ENCODE measurements at places on chromosomes 4 and X. TPM values are rescaled to one million over a fixed set of nuclear protein-coding genes. Genes with fewer than 3 reads are reported as not detected.

- no peak overlapping the region for H3K4me3 ChIP-seq
- H3K27ac ChIP-seq, result no peak overlapping the region
- H3K36me3 ChIP-seq, result peaks cover 2% of the 10 kb centered on the region
- DNase-seq, result no peak
- H3K27me3 ChIP-seq, result peaks cover 12% of the 10 kb centered on the region
- peaks cover 2% of the 10 kb centered on the region for H3K4me1 ChIP-seq
Measured at GRCh38 chr4:2461246-2461960, 7.5 kb upstream of the RNF4 start.

DNA sequence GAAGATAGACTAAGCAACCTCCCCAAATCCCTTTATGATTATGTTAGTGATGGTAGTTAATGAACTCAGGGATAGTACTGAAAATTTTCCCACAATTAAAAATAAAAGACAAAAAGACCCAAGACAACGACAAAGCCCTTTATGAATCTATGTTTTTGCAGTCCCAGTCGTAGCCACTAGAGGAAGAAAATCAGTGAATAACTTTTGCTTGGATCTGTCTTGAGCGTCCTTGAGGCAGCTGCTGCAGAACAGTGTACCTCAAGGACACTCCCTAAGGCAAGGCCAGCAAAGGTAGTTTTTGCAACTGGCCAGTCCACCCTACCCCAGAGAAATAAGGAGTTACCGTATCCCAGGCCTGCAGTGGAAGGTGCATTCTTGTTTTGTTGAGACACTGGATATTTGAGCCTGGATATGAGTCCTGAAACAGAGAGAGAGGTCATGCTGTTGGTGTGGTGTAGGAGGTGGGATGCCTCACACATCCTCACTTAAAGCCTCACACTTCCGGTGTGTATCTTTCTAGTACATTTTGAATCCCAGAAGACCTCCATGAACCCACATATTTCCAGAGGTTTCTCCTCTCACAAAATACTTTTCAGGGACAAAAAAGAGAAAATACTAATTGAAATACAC, 8.7 kb upstream of the TIMM8A start:
- H3K36me3 ChIP-seq, result no peaks in the 10 kb centered on the region
- DNase-seq, result peak; percentile 12
- H3K27ac ChIP-seq, result no peak overlapping the region
- no peaks in the 10 kb centered on the region for H3K4me1 ChIP-seq
- peaks cover 8% of the 10 kb centered on the region for H3K27me3 ChIP-seq
- H3K4me3 ChIP-seq, result no peak overlapping the region

GRCh38 chrX:65610481-65610880, 57.0 kb upstream of the MSN start:
- no peak overlapping the region for H3K27ac ChIP-seq
- no peaks in the 10 kb centered on the region for H3K27me3 ChIP-seq
- no peaks in the 10 kb centered on the region for H3K4me1 ChIP-seq
- no peak overlapping the region for H3K4me3 ChIP-seq

GRCh38 chrX:44507292-44507691, 35.4 kb downstream of the FUNDC1 start:
- H3K4me3 ChIP-seq, result no peak overlapping the region
- no peak for DNase-seq
- no peak overlapping the region for H3K27ac ChIP-seq

- peaks cover 18% of the 10 kb centered on the region for H3K27me3 ChIP-seq
- peaks cover 17% of the 10 kb centered on the region for H3K4me1 ChIP-seq
- DNase-seq, result peak; percentile 74
- no peak overlapping the region for H3K4me3 ChIP-seq
- H3K27ac ChIP-seq, result peak overlapping the region; percentile 70
Measured at GRCh38 chr4:8506373-8507195, 66.0 kb downstream of the TRMT44 start.

DNA sequence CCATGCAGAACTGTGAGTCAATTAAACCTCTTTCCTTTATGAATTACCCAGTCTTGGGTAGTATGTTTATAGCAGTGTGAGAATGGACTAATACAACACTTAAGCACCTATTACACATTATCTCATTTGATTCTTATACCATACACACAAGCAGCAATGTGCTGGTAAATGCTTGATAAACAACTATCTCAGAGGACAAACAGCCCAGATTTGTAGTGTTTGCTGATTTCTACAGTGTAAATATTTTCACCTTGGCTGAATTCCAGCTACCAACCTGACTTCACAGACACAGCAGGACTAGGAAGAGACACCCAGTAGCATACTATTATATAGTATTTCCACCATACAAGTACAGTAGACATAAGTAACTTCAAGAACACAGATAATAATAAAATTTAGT, 406.5 kb upstream of the CNKSR2 start:
- no peaks in the 10 kb centered on the region for H3K4me1 ChIP-seq
- no peak overlapping the region for H3K4me3 ChIP-seq

DNA sequence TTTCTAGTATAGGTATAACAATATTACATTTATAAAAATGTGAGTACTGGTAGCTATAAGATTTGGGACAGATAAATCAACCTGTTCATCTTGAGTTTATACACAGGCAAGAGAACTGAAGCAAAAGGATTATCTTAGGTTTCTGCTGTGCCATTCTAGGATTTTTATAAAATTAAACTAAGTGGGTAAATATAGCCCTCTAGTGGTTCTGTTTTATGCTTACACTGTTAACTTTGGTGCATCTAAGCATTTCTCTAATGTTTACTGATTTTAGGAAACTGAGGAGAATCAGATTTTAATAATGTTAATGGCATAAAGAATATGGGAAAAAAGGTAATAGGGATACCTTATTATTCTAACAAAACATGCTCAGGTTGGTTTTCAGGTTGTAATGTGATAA, 1.1 kb upstream of the RRH start:
- no peaks in the 10 kb centered on the region for H3K27me3 ChIP-seq
- peak; percentile 33 for DNase-seq
- H3K36me3 ChIP-seq, result peaks cover 6% of the 10 kb centered on the region

DNA sequence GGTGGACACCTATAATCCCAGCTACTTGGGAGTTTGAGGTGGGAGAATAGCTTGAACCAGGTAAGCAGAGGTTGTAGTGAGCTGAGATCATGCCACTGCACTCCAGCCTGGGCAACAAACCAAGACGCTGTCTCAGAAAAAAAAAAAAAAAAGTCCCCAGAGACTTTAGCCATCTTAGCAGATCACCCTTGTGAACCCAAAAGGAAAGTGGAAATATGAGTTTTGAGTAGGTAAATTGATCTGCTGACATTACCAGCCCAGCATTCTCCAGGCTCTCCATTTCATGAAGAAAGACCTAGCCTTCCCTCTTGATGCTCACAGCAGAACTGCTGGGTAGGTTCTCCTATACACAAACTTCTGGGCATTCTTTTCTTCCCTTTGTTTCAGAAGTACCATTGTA, 24.5 kb upstream of the HNRNPD start:
- H3K4me3 ChIP-seq, result no peak overlapping the region
- DNase-seq, result no peak
- no peaks in the 10 kb centered on the region for H3K4me1 ChIP-seq
- no peak overlapping the region for H3K27ac ChIP-seq
- H3K36me3 ChIP-seq, result no peaks in the 10 kb centered on the region

GRCh38 chr4:176444741-176445140, 125.0 kb downstream of the SPCS3 start:
- H3K27ac ChIP-seq, result no peak overlapping the region
- peaks cover 6% of the 10 kb centered on the region for H3K4me1 ChIP-seq
- peak; percentile 91 for DNase-seq
- H3K36me3 ChIP-seq, result no peaks in the 10 kb centered on the region
- no peaks in the 10 kb centered on the region for H3K27me3 ChIP-seq

DNA sequence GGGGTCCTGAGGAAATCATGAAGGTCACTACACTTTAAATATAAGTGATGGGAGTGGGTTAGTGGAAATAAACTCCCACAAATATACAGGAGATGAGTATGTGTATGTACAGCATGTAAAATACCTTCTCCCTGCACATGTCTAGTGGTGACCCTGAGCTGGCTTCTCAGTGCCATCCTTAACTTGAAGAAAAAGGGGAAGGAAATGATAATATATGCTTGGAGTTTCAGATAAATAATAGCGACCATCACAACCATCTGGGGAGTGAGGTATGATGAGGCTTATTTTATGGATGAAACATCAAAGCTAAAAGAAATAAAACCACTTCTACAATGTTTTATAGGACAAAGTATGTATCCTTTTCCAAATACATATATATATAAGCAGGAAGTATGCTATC, 41.0 kb upstream of the SORBS2 start:
- H3K27ac ChIP-seq, result no peak overlapping the region
- peaks cover 4% of the 10 kb centered on the region for H3K27me3 ChIP-seq
- no peak for DNase-seq

DNA sequence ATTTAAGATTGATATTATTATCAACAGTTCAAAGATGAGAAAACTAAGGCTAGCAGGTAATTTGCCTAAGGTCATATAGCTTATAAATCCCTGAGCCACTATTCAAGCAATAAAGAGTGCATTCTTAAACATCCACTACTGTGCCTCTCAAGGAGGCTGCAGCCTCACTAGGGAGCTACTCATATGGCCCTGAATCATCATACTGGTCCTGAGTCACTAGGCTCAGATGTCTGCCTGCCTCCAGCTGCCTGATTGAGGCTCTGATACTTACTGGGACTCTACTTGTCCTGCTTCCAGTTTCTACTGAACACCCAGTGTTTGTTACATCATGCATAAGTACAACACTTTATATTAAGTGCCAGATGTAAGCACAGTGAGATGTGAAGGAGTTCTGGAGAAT, 110.7 kb downstream of the AASDH start:
- H3K27ac ChIP-seq, result no peak overlapping the region
- no peaks in the 10 kb centered on the region for H3K36me3 ChIP-seq

DNA sequence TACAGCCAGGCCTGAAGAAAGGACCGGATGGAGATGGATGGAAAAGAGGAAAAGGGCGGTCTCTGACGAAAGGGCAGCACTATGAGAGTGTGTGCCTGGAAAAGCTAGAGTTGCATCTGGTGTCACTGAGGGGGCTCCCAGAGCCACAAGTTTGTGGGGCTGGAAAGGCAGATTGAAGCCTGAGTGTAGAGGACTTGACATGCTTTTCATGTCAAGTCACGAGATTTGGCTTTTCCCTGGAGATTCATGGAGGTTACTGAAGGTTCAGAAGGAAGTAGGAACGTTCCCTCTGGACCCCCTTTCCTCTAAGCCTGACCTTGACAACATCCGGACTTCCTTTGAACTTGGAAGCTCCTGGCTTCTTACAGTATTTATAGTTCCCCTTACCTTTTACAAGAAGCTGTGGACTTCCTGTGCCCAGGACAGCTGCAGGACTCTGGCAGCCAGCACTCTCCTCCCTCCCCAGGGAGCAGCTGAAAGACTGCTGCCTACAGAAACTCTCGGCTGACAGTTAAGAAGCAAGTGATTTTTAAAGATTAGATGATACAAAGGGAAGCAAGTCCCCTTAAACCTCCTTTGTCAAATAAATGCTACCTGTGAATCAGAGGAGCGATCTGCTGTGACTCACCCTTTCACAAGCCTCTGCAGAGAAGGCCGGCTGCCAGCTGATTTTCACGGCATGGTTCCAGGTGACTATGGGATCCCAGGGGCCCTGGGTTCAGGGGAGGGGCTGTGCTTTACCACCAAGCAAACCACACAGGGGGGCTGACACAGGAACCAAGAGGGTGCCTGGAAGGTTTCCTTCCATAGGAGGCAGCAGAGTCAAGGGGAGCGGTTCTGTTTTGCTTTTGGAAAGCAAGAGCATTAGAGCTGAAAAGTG, 72.9 kb upstream of the STIM2 start:
- no peak overlapping the region for H3K27ac ChIP-seq
- peak; percentile 76 for DNase-seq
- peaks cover 9% of the 10 kb centered on the region for H3K4me1 ChIP-seq

- H3K4me3 ChIP-seq, result no peak overlapping the region
- H3K36me3 ChIP-seq, result no peaks in the 10 kb centered on the region
- H3K27me3 ChIP-seq, result no peaks in the 10 kb centered on the region
- H3K27ac ChIP-seq, result no peak overlapping the region
- DNase-seq, result no peak
- H3K4me1 ChIP-seq, result no peaks in the 10 kb centered on the region
Measured at GRCh38 chrX:148611993-148612392, 111.6 kb downstream of the AFF2 start.

GRCh38 chrX:357693-358471, 28.8 kb downstream of the PPP2R3B start:
- no peak overlapping the region for H3K4me3 ChIP-seq
- no peaks in the 10 kb centered on the region for H3K4me1 ChIP-seq
- H3K27me3 ChIP-seq, result no peaks in the 10 kb centered on the region
- DNase-seq, result peak; percentile 60
- peaks cover 14% of the 10 kb centered on the region for H3K36me3 ChIP-seq

DNA sequence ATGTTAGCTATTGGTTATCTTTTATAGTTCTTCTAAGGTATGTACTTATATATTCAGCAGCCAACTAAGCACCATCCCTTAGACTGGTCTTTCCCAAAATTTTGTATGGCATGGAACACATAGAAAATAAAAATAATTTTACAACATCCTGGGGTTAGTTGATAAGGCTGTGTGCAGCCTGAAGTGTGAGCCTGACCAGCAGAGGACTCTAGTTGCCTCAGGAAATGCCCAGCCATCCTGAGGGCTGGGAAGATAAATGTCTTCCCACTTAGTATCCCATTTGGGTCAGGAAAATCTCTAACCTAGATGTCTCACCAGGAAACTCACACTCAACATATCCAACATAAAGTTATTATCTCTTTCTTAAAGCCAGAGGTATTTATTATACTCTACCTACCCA, 251.4 kb upstream of the POF1B start:
- DNase-seq, result no peak
- no peaks in the 10 kb centered on the region for H3K36me3 ChIP-seq
- no peaks in the 10 kb centered on the region for H3K27me3 ChIP-seq
- no peak overlapping the region for H3K27ac ChIP-seq
- H3K4me1 ChIP-seq, result no peaks in the 10 kb centered on the region

GRCh38 chr4:150310159-150310895, 232.1 kb downstream of the DCLK2 start:
- H3K36me3 ChIP-seq, result no peaks in the 10 kb centered on the region
- peak; percentile 68 for DNase-seq
- no peak overlapping the region for H3K27ac ChIP-seq
- H3K27me3 ChIP-seq, result no peaks in the 10 kb centered on the region

DNA sequence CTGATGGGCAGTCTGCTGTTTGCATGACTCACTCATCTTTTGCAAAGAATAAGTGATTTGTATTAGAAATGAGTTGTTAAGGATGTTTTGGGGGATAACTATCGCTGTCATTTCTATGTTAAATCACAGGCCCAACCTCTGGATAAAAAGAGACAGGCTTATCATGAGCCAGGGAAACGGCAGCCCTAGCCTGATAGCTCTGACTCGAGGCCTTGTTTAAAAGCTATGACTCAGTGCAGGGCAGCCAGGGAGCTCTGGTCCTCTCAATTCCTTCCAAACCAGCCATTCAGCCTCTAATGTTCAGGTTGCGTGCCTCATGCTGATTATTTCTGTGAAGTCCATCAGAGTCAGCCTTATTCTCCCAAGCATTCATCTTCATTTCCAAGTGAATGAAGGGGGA, 305.9 kb upstream of the HAND2 start:
- H3K4me3 ChIP-seq, result no peak overlapping the region
- H3K27me3 ChIP-seq, result no peaks in the 10 kb centered on the region
- H3K27ac ChIP-seq, result no peak overlapping the region
- DNase-seq, result peak; percentile 80
- no peaks in the 10 kb centered on the region for H3K36me3 ChIP-seq
- H3K4me1 ChIP-seq, result no peaks in the 10 kb centered on the region

GRCh38 chr4:2330091-2331042, 68.5 kb upstream of the MXD4 start:
- peak overlapping the region; percentile 40 for H3K27ac ChIP-seq
- no peaks in the 10 kb centered on the region for H3K36me3 ChIP-seq
- peak; percentile 95 for DNase-seq
- H3K27me3 ChIP-seq, result peaks cover 3% of the 10 kb centered on the region
- no peak overlapping the region for H3K4me3 ChIP-seq

The FDCSP gene
- total RNA-seq, result not detected

The BLTP1 gene
- 111 TPM for total RNA-seq

The UGT2A1 gene
- not detected for total RNA-seq

The CLDN34 gene
- not detected for total RNA-seq

The C4orf50 gene
- not detected for total RNA-seq

The SORBS2 gene
- under 0.01 TPM for total RNA-seq
